ENCODE measurements at places on chromosomes 5 and 9.

DNA sequence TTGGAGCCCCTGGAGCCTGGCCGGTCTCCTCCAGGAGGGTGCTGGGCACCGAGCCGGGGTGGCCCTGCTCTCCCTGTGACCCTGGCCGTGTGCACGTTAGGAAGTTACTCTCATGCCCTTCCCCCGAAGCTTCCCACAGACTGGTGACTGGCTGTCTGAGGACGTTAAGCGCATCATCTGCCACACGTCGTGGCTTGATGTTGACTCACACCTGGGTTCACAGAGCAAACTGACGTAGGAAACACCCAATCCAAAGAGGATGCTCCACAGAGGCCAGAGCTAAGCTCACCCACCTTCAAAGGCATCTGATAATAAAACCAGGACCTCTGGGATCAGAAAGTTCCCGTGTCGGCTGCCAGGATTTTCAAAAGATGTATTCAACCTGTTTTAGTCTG lies 152.9 kb upstream of the PHYKPL start:
- no peak for DNase-seq

DNA sequence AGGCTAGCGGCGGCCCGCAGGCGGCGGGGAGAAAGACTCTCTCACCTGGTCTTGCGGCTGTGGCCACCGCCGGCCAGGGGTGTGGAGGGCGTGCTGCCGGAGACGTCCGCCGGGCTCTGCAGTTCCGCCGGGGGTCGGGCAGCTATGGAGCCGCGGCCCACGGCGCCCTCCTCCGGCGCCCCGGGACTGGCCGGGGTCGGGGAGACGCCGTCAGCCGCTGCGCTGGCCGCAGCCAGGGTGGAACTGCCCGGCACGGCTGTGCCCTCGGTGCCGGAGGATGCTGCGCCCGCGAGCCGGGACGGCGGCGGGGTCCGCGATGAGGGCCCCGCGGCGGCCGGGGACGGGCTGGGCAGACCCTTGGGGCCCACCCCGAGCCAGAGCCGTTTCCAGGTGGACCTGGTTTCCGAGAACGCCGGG lies 253 bp downstream of the SLC12A2 start:
- DNase-seq: no peak

DNA sequence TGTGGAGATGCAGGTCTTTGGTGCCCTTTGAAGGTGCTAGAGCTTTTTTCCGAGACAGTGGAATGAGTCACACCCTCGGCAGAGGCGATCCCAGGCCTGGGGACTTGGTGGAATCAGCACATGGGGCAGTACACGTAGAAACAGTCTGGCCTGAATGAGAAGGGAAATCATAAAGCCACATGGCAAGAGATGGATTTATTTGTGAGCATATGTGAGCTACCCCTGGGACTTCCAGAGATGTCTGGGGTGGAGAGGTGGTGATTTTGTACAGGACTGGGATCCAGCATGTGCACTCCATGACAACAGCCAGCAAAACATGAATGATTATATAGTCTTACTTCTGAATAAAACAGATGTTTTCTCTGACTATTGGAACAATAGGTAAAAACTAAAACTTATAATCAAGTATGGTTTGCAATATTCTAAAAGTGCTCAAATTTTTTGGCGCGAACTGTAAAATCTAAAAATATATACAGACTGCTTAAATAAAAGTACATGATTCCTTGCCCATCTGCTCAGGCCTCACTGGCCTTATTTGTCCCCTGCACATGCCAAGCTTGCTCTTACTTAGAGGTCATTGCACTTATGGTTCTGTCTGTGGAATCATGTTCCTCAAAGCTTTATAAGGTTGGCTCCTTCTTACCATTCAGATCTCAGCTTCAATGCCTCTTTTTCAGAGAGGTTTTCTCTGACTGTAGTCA lies 54.7 kb upstream of the SMARCA2 start:
- no peak for DNase-seq

GRCh38 chr5:179225387-179225786 lies 119.9 kb downstream of the ADAMTS2 start:
- DNase-seq: no peak

- DNase-seq: no peak
These were observed 106.3 kb upstream of the SPOCK1 start for GRCh38 chr5:137605411-137605810.

GRCh38 chr9:69465473-69465872 lies 140.5 kb downstream of the ENTREP1 start:
- no peak for DNase-seq

GRCh38 chr9:104094534-104095015 lies 466 bp downstream of the SMC2 start:
- DNase-seq: no peak

DNA sequence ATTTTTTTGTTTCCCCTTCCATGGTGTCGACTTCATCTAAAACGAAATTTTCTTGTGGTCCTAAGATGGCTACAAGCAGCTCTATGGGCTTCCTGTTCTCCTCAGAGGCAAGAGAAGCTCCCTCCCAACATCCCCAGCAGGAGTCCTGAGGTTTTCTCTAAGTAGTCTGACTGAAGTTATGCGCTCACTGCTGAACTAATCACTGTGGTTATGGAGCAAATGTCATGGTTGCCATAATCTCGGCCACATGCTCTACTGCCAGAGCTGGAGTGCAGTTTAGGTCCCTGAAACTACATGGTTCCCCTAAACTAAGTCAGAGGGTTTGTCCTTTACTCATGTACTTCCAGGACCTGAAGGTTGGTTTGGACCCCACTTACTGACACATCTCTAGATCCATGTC lies 68.0 kb upstream of the MAMDC2 start:
- no peak for DNase-seq
